Activated effector memory CD4-positive, alpha-beta T cell treated with Interleukin-2 at 50 U/mL for 16 hours (primary cell): ENCODE measurements at places on chromosomes 12 and 14.
A peak's percentile ranks its signal among the peaks of the same experiment; 100 is the strongest.

GRCh38 chr12:69045430-69045829, 112.5 kb upstream of the CPM start:
- DNase-seq = no peak

DNA sequence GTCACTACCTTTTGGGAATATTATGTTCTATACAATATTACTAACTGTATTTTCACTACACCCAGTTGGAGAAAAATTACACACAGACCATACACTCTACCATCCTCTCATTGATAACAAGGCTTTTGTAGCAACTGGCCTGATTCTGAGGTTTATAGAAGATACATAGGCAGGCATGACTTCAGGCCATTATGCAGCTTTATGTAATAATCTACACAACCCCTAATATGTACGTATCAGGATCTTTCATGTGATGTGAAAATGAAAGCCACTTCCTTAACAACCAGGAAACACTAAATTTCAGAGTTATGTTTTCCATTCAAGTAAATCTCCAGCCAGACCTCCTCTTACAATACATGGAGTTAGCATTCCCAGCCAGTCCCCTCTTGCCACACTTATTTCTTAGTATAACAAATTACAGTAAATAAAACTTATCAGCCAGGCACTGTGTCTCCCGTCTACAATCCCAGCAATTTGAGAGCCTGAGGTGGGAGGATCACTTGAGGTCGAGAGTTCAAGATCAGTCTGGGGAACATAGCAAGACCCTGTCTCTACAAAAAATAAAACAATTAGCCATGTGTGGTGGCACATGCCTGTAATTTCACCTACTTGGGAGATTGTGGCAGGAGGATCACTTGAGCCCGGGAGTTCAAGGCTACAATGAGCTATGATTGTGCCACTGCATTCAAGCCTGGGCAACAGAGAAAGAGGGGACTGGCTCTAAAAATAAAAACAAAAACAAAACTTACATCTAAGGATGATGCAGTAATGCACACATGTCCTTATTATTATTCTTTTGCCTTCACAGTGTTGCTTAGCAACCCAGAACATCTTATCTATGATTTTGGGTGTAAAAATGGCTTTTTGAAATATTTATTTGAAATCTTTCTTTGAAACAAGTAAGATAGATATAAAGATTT, 10.4 kb upstream of the OSBPL8 start:
- DNase-seq = no peak

DNA sequence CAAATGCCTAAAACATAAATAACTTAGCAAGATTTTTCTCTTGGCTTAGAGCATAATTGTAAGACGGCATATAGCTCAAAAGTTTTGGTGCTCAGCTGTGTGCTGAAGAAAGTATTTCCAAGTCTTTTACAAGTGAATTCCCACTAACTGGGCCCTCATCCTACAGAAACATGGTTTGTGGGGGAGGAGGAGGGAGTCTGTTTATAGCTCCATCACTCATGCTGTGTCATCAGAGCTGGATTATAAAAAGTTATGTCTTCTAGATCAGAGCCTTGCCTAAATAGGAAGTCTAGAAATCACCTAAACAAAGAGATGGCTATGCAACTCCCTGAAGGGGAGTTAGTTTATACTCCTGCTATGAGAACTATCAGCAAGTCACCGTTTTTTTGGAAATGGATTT, 65.9 kb upstream of the OTOGL start:
- no peak for DNase-seq

GRCh38 chr14:89892953-89893352, 61.6 kb downstream of the EFCAB11 start:
- no peak for DNase-seq

DNA sequence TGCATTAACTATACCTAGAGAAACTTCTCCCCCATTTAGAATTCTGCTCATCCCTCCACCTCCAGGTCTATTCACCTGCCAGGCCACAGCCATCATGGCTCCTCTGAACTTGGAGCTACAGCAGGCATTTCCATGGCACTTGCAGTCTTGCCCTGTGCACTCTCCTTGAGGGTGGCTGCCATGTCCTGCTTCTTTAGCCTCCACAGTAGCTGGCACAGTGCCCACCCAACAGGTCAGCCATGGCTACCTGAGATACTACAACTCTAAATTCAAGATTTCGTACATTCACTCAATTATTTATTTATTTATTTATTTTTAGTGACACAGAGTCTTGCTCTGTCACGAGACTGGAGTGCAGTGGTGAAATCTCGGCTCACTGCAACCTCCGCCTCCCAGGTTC, 46.5 kb downstream of the GCH1 start:
- DNase-seq = no peak

DNA sequence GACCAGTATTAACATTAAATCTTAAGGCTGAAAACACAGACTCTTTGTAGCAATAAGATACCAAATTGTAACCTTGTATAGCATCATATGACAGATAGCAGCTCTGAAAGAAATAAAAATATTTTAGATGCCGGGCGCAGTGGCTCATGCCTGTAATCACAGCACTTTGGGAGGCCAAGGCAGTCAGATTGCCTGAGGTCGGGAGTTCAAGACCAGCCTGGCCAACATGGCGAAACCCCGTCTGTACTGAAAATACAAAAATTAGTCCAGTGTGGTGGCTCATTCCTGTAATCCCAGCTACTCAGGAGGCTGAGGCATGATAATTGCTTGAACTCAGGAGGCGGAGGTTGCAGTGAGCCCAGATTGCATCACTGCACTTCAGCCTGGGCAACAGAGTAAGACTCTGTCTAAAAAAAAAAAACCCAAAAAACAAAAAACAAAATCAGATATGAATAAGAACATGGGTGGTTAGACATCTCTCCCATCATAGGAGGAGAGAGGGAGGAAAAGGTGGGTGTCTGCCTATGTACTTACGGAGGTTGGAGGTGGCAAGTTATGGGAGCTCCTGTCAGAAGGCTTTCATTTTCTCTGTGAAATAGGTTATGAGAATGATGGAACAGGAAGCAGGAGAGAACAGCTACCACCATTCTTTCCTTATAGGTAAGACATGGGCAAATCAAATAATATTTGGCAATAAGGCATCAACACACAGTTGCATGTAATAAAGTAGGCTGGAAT, 7.6 kb upstream of the HEBP1 start:
- no peak for DNase-seq

DNA sequence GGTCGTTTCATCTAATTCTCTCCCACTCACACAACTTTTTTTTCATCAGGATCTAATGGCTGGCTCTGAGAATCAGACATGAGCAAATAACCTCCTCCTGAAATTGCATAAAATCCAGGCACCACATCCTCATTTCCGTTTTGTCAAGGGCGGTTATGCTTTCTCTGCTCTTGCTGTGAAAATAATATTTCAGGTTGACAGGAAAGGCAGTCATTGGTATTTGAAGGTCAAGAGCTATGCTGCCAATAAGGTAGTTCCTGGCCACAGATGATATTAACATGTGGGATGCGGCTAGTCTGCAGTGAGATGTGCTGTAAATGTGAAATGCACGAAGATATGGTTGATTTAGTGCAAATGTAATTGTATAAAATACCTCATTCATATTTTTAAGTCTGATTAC, 870.2 kb upstream of the TMEM132C start:
- DNase-seq = no peak

DNA sequence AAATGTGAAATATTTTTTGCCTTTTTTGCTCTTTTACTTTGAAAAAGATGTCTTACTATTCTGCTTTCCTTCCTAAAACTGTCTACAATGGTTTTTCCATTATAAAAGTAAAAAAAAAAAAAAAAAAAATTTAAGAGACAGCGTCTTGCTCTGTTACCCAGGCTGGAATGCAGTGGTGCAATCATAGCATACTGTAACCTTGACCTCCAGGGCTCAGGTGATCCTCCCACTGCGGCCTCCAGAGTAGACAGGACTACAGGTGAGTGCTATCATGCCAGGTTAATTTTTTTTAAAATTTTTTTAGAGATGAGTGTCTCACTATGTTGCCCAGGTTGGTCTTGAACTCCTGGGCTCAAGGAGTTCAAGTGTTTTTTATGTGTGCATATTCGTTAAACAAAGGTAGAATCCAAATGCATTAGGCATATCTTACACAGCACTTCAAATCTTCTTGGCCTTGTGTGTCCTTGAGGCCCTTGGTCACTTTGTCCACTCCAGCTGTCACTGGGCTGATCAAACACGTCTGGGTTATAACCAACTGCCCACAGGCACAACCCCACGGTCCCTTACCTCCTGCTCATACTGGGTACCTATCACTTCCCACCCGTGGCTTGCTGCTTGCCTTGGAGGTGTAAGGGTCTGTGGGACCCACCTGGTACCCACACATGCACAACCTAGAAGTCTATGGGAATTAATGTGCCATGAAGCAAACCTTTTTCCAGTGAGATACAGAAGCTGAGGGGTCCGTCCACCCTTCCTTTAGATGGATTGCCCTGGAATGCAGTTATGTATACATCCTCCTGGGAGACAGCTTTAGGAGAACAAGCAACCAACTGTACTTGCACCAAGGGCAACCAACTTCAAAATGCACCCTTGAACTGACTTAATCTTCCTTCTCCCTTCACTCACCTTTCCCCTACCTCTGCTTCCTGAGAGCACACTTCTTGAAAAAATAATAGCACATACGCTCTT, 12.8 kb downstream of the RAD52 start:
- no peak for DNase-seq

DNA sequence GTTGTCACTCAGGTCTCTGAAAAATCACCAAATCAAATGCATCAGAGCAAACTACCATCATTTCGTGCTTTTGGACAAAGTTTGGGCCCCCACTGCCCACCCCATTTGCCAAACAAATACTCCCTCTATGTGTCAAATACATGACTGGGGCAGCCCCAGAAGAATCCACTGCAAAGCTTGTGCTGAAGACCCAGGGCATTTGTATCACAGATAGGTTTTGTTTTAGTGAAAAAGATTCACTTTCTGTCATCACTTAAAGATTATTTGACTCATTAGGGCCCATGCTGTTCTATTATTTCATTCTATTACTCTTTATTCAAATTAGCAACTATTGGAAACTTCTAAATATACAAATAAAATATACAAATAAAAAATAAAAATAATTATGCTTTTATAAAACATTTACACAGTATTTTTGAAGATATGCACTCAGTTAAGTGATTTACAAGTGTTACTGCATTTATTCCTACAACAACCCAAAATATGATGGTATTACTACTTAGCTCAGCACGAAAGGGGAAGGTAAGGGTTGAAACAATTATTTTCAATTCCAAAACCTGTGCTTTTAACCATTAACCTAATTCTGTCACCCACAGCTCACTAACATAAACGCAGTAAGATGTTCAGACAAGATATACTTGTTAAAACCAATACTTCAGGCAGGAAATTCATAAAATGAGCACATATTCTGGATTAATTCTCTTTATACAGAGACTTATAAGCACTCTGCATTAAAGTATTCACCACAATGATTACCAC, 36.5 kb downstream of the LRIG3 start:
- no peak for DNase-seq

GRCh38 chr14:23483236-23483854, 13.8 kb downstream of the NGDN start:
- DNase-seq = no peak

GRCh38 chr14:45790293-45790692, 537.3 kb upstream of the MIS18BP1 start:
- no peak for DNase-seq

DNA sequence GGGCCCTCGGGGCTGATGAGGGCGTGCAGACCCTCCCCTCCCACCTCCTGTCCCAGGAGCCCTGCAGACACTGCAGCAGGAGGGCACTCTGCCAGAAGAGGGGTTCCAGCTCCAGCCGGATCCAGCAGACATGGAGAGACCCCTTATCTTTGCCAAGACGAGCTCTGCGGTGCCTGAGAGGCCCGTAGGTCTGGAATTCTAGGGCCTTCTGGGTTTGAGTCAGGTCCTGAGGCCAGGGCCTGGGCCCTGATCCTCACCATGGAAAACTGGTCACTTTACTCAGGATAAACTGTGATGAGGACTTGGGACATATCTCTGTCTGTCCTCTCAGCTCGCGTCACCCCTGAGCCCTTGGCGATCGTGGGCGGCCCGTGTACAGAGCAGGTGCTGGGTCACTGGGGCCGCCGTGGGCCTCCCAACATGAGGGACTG, 13.8 kb downstream of the MEG3 start:
- no peak for DNase-seq

- DNase-seq = no peak
These were observed 29.2 kb upstream of the TSPAN9 start for GRCh38 chr12:3047961-3048360.

DNA sequence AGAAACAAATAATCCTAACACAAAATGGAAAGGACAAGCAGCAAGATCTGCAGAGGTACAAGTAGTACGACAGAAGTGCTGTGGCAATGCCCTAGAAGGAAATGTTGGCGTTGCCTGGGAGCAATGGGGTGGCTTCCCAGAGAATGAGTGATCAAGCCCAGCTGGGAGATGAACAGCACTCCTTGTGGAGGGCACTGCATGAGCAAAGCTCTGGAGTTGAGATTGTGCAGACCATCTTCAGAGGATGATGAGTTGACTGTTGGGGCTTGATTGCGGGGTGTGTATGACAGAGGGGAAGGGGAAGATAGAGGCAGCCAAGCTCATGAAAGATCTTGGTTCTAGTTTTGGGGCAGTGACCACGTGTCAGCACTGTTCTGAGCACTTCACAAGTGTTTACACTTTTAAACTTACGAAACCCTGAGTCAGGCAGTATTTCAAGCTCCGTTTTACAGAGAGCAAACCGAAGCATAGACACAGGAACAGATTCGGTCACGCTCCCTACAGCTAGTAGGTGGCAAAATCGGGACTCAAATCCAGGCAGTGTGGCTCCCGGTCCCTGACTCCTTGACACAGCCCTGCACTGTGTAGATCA, 127.2 kb upstream of the LHX5 start:
- no peak for DNase-seq

- DNase-seq = no peak
These were observed 3.2 kb downstream of the SIX6 start for GRCh38 chr14:60512126-60512525.

DNA sequence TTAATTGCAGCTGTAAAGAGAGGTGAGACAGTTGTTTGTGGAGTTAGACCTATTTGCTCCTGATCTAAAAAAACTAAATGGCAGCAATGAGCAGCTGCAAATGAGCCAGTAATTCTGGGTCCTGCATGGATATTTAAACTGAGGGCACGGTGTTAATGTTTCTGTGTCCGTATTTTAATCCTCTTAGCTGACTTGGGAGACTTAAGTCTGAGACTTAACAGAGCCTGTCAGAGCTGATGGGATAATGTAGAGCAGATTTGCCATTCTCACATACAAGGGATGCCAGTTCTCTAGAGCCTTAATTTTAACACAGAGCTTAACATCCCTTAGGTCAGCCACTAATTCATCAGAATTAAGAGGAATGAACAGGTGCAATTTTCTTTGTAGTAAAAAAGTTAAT, 178.6 kb upstream of the PDE3A start:
- no peak for DNase-seq

GRCh38 chr12:110280392-110280778, 662 bp upstream of the ATP2A2 start:
- peak; percentile 50 for DNase-seq

DNA sequence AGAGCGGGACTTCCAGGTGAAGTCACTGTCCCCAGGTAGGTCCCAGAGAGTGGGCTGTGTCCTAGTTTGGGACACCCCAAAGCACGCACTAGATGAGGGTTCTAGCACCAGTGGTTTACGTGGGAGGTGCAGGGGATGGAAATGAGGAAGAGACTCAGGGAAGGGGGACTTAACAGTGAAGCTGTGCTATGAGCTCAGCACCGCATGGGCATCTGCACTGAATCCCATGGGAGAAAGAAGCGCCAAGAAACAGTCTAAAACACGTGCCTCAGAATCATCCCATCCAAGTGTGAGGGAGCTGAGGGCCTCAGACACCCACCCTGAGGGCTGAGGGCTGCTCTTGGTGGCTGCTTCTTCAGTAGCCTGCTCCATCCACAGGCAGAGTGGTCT, 71.5 kb upstream of the ZFP36L1 start:
- no peak for DNase-seq
